Stimulated activated CD4-positive, alpha-beta T cell treated with anti-CD3 and anti-CD28 coated beads, Interleukin-4, amount 100 ng/mL, for 4 hours (primary cell): ENCODE measurements at places on chromosomes 12 and 14.

DNA sequence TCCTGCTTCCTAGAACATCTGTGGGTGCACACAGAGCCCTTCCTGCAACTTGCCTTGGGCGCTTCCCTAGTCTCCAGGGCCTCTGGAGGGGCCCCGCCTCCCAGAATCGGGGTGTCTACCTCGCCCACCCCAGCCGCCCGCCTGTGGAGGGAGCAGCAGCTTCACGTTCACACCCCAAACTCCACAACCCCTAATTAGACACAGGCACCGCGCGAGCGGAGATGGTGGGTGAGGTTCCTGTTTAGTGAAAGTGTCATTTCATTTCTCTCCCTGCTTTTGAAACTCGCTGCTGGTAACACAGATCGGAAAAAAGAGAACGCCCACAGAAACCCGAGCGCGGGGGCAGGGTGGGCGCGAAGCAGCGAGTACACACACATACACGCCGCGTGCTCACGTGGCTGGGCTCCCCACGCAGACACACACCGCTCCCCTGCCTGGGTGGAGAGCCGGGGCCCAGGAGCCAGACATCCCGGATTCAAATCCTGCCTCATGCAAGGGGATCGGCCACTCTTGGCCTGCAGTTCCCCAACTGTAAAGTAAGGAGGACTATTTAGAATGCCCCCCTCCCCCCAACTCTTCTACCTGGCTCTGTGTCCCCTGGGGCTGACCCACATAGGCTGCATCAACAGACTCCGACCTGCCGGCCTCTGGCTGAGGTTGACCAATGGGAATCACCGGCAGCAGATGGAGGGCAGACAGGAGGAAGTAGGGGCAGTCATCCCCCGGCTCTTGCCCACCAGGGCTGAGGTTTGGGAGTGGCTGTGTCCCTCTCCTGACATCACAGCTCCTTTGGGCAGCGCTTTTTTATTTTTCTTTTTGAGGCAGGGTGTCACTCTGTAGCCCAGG lies 79.2 kb upstream of the NCOR2 start:
- peak; percentile 91 for DNase-seq

GRCh38 chr14:29242755-29243754 lies 476.5 kb downstream of the FOXG1 start:
- DNase-seq = no peak

- no peak for DNase-seq
These were observed 1324.1 kb downstream of the AACS start for GRCh38 chr12:126389220-126389841.

- DNase-seq = no peak
These were observed 9.8 kb upstream of the KRT73 start for GRCh38 chr12:52628111-52628507.

DNA sequence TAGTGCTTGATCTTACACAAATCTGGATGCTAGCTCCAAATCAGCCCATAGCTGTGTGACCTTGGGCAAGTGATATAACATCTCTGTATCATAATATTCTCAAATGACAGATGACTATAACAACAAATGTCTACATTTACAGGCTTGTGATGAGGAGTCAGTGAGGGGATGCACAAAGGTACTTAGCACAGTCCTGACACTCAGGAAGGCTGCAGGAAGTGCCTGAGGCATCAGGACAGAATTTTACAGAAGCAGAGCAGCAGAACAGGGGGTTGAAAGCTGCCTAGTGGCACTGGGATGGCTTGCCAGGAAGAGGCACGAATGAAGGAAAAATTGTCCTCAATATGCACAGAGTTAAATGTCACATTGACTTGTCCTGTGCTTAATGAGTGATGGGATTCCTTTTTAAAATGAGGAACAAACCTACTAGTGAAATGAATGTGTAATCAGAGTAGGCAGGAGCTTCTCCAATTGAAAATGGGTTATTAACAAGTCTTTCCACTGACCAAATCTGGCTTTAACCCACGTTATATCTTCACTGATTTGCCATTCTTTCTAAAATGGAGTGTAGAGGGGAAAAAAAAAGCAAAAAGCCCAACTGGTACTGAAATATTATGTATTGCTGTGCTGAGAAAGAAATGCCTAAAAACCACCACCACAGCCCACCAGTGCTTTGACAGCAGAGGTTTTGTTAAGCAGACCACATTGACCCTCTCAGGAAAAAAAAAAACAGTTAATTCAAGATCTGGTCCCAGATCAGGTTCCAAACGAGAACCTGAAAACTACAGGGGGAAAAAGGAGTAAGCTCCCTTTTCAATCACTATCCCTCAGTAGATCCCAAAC lies 11.6 kb downstream of the BTG1 start:
- DNase-seq = no peak

DNA sequence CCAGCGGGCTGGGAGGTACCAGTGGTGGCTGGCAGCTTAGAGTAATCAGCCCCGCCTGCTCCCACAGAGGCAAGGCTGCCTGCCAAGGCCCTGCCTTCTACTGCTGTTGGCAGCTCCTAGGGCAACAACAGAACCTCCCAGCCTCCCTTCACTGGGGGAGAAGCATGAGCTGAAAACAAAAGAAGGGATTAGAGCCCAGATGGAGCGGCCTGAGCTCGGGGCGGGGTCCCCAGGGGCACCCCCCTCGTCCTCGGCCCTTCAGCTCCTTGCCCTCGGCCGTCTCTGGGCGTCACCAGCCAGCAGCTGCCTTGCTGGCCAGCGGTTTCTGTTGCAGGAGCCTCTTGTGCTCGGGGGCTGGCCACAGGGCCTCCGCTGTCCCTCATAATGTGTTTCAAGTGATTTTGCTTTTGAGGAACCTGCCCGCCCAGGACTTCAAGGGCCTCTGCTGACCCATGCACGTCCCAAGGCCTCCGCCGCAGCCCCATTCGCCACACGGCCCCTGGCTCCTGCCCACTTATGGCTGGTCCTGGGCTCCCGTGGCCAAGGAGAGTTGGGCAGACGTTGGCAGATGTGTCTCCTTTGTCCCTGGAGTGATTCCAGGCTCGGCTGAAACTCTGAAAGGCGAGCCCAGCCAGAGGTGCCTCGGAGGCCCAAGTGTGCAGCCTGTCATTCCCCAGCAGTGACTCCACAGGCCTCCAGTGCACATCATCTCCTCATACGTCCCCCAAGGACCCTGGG lies 49.7 kb downstream of the PSMA6 start:
- DNase-seq = no peak

GRCh38 chr12:14290951-14291350 lies 74.5 kb upstream of the ATF7IP start:
- no peak for DNase-seq

GRCh38 chr14:78986989-78987388 lies 816.8 kb downstream of the NRXN3 start:
- DNase-seq = no peak

- peak; percentile 87 for DNase-seq
These were observed at the start of gene ZC3H14 for GRCh38 chr14:88562831-88563686. Gene ZC3H14, plus strand, starts transcription at chr14:88563037. Its CDS starts 97 bp downstream, at chr14:88563134.

GRCh38 chr14:66603945-66604344 lies 96.0 kb downstream of the GPHN start:
- no peak for DNase-seq

DNA sequence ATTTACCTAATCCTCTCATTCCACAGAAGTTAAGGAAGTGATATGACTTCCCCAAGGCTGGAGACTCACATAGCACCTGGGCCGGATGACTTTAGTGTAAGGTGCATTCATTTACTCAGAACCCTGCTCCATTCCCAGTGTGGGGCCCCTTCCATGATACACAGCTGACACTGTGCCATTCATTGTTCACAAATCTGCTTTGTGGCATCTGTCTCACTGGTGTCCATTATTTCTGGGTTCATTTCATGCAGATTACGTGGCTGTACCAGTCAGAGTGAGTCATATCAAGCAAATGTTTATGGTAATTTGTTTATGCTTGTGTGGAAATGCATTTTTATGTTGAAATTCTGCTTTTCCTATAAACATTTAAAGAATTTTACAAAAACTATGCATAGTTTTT lies 5.2 kb downstream of the ANO4 start:
- DNase-seq = no peak

DNA sequence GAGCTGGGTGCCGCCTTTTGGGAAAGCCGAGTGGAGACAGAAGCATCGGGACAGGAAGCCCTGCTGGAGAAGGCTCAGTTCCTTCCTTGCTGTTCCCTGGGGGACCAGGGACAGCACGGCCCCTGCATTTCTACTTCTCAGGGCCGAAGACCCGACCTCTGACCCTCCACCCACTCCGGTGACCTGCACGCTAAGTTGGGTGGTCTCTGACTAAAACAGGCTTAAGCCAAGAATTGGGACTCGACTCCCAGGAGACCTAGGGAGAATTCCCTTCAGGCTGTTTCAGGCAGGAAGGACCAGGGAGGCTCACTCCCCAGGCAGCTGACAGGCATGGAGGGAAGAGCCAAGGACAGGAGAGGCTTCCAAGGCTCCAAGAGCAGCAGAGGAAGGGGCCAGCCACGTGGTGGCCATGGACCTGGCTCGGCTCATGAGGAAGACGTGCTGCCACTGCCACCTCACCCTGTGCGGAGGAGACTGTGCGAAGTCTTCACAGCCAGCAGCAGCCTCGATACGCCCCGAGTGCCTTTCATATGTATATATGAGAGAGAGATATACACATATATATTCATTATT lies 43.9 kb downstream of the DCAF4 start:
- DNase-seq = no peak

GRCh38 chr12:124746649-124747425 lies 116.8 kb downstream of the SCARB1 start:
- DNase-seq = no peak

- no peak for DNase-seq
These were observed 4.8 kb upstream of the ENO2 start for GRCh38 chr12:6909421-6910145.

DNA sequence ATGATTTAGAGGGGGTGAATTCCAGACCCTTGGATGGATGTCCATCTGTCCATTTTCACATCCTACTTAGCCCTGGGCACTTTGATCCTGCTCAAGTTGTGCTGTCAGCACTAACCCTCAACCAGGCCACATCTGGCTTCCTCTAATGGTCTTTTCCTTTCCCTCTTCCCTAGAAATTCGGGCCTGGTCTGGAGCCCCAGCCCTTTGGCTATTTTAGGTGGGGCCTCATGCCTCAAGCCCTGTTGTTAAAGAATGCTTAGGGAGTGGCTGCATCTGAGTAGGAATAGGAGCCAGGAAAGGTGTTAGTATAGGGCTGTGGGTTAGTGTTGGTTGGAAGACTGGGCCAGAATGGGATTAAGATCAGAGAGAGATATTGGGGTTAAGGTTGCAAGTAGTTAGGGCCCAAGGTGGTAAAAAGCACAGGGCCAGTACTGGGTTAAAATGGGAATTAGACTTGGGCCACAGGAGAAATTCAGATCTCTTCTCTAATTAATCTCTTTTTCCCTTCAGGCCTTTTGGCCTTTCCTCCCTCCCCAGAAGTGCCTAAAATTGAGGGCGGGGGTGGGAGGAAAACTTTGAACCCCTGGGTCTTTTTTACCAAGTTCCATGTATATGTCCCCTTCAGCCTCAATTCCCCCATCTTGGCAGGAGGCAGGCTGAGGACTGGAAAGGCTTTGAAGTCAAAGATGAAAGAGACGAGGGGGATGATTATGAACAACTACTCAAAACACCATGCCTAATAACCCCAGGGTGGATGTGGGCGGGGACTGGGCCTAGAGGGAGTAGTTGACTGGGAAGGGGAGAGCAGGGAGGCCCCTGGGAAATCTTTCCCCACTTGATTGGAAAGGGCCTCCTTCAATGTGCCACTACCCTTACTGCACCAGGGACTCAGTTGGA lies 4.0 kb upstream of the ZNF385A start:
- no peak for DNase-seq

- no peak for DNase-seq
These were observed 196.3 kb downstream of the TSPAN9 start for GRCh38 chr12:3273409-3273853.

DNA sequence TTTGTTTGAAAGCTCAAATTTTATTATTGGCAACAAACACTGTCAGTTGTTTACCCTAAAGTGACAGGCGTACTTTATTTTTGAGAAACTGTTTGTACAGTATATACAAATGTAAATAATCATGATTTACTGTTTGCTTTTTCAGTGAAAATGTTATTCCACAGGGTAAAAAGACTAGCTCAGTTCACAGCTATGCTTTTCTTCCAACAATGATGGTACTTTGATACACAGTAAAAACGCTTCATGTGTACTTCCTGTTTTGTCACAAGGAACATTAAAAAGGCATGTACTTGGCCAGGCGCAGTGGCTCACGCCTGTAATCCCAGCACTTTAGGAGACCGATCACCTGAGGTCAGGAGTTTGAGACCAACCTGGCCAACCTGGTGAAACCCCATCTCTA lies 53.7 kb downstream of the MON2 start:
- DNase-seq = no peak

GRCh38 chr12:53414756-53415417 lies 8.8 kb upstream of the AMHR2 start:
- DNase-seq = no peak

DNA sequence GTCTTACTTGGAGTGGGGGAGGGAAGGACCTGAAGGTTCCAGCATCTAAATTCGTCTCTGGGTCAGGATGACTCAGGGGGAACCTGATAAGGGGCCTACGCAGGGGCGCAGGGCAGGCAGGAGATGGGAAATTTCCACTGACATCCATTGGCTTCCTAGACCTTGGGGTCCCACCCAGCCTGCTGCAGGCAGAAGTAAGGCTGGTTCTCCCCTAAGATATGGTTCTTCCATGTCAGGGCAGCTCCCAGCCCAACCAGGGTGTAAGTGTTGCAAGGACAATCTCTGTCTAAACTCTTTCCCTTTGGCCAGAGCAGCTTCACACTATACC lies 2.1 kb upstream of the NDRG2 start:
- no peak for DNase-seq

- DNase-seq = no peak
These were observed 174.5 kb downstream of the KTN1 start for GRCh38 chr14:55754471-55754870.

- no peak for DNase-seq
These were observed 240.3 kb upstream of the PDZRN4 start for GRCh38 chr12:40947797-40948196.

DNA sequence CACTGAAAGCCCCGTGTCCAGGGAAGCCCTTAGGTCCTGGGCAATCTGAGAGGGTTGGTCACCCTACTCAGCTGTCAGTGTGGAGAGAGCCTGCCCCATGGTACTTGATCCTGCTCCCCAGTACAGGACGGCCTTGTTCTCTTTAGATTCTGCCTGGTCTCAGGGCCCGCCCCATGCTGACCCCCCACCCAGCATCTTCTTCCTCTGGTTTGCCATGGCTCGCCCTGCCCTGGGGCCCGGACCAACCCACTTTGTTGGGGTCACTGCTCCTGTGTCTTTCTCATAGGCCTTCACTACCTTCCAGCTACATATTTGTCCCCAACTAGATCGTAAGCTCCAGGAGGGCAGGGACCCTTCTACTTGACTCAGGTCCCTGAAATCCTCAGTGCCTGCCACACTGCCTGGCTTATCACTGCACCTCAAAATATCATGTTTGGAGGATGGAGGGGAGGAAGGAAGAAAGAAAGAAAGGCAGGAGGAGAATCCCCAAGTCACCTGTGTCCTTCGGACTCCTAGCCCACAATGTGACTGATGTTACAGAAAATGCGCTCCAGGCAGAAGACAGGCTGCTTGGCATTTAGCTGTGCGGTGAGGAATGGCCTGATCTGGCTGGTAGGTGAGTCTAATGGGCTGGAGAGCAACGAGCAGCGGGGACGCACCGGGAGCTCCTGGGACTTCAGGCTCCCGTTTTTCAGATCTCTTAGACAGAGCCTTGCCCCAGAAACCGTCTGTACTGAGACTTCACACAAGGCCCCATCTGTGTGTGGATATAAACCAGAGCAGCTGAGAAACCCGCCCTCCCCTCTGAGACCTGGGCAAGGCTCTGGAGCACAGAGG lies 66.1 kb downstream of the C14orf132 start:
- DNase-seq = no peak
